ENCODE measurements at places on chromosomes 2 and 18. TPM values are rescaled to one million over a fixed set of nuclear protein-coding genes. Genes with fewer than 3 reads are reported as not detected.

Gene DSG1
- total RNA-seq, result not detected

Gene HOXD13
- total RNA-seq, result not detected

Gene MAP3K19
- not detected for total RNA-seq

Gene C2orf78
- not detected for total RNA-seq

Gene CD226
- 0.66 TPM for total RNA-seq

Gene DRC1
- total RNA-seq, result not detected

Gene FSHR
- not detected for total RNA-seq

Gene C2orf80
- not detected for total RNA-seq

Measured in smooth muscle cell of trachea (primary cell).